ENCODE measurements at places on chromosomes 11 and 22.

DNA sequence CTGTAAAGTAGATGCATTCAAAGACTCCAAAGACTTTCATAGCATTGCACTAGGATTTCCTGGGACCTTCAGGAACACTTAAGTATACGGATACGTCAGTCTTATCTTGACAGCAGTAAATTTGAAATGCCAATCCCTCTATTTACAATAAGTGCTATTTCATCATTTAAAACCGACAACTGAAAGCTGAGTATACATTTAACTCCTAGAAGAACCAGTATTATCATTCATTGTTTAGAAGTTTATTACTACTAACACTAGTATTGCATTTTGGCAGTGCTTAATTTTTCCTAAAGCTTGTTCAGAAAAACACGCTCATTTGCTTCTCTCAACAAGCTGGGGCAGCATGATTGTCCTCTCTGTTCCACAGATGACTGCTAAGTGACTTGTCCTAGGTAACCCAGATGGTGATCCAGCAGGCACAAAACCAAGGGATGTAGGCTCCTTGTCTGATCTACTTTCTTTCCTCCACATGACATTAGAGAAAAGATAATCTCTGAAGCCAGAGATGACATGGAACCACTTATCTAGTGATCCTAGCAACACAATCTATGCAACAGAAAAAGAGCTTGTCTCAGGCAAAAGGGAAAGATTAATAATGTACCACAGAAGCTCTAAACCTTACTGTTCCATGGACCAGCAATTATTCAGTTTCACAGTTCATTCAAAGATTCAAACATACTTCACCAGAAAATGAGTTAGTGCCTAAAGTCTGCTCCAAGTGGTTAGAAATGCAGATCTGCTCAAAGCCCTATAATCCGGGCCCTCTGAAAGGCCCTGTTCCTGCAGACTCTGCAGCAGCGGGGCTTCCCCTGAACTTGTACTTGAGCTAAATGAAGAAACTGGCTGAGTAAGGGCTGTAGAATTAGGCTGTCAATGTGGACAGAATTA is 5.2 kb downstream of the MAML2 start:
- peak; percentile 17 for DNase-seq

DNA sequence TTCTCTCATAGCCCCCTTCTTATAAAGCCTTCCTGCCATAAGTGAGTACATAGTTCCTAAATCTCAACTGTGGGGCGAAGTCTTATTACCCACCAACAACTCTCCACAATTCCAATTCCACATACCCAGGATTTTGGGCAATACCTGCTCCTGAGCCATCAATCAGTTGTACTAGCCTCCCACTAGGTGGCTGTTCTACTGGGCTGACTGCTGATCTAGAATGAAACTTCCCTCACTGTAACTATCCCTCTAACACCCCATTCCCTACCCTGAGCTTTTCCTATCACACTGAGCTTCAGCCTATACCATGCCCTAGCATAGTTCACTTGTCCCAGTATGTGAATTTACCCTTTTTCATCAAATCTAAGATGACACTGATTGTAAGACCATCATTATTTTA is 52.5 kb downstream of the RRAS2 start:
- DNase-seq: no peak

- no peak for DNase-seq
Observed at GRCh38 chr11:121341609-121342008, 49.0 kb downstream of the SC5D start.

DNA sequence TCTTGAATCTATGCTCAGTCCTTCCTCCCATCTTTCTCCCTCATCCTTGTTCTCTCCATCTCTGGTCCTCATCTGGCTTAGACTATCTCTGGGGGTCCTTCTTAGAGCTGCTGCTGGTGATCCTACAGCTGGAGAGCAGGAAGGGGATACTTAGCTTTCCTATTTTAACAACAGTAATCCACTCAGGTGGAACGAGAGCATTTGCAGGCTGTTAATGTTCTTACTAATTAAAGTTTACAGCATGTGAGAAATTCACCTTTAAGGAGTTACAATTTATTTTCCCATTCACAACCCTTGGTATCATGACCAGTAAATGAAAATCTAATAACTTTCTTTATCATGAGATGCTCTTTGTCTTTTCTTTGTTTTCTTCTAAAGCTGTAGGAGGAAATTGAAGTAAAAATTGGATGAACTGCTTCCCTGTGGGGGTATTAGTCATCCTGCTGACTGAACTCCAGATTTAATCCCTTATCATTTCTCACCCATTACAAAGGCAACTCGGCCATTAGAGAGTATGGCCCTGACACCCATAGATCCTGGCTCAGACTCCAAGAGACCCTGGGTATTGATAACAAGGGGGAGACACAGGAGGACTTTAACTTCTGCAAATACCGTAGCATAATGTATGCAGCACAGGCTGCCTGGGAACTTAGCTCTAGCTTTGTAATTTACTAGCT is 37.6 kb upstream of the MTNR1B start:
- no peak for DNase-seq

GRCh38 chr11:73958521-73959141 is 7.8 kb downstream of the DNAJB13 start:
- DNase-seq: no peak

Measured in substantia nigra (tissue), 51 donors.